ENCODE measurements at places on chromosomes 5 and 9.

GRCh38 chr9:136787690-136788400 lies 3.3 kb upstream of the TMEM141 start:
- no peaks in the 10 kb centered on the region for H3K27me3 ChIP-seq
- no peak for DNase-seq
- no peak overlapping the region for H3K27ac ChIP-seq
- H3K4me3 ChIP-seq: no peak overlapping the region
- peaks cover 22% of the 10 kb centered on the region for H3K4me1 ChIP-seq

DNA sequence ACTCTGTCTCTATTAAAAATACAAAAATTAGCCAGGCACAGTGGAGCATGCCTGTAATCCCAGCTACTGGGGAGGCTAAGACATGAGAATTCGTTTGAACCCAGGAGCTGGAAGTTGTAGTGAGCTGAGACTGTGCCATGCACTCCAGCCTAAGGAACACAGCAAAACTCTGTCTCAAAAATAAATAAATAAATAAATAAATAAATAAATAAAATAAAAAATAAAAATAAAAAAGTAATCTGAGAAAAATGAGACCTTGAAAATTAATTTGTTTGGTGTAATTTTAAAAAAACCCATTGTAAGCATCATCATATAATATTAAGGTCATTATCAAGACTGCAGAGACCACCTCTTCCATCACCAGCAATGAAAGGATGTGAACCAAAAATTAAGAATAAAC lies 997.1 kb downstream of the CDH18 start:
- no peaks in the 10 kb centered on the region for H3K27me3 ChIP-seq
- no peak overlapping the region for H3K27ac ChIP-seq
- no peaks in the 10 kb centered on the region for H3K36me3 ChIP-seq
- H3K4me1 ChIP-seq: no peaks in the 10 kb centered on the region

DNA sequence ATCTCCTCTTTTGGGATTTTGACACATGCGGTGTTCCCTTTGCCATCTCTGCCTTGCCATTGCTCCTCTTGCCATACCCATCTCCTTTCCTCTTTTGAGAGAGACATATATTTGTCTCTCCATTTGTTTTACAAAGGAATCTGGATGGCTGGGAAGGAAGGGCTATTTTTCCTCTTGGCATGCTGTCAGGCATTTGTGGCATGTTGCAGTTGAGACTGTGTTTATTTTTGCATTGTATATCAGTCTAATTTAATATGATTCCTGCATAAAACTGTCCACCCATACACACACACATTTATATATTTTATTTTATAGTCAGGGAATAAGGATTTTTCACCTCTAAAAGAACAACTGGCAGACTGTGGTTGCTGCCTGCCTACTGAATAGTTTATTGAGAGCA lies 1105.8 kb upstream of the SEMA6A start:
- H3K27me3 ChIP-seq: no peaks in the 10 kb centered on the region
- DNase-seq: no peak
- H3K4me3 ChIP-seq: no peak overlapping the region

GRCh38 chr5:155735388-155735787 lies 591.6 kb upstream of the SGCD start:
- H3K27me3 ChIP-seq: peaks cover 24% of the 10 kb centered on the region
- H3K4me1 ChIP-seq: no peaks in the 10 kb centered on the region
- no peaks in the 10 kb centered on the region for H3K36me3 ChIP-seq
- no peak overlapping the region for H3K27ac ChIP-seq

DNA sequence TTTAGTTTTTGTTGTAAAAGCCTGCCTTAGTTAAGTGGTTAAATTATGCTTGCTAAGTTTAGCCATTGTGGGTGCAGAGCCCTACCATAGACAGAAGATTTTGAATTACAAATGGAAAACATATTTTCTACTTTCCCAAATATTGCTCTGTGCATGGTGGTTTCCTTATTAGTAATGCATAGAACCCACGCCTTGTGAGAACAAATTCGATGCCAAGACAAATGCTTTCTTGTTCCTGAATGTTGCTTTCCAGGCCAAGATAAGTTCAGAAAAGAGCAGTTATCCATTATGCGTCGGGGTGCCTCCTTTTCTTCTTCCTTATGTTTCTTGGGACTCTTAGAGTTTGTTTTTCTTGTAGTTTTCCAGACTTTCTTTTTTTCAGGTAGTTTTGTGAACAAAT lies 31.0 kb upstream of the GARNL3 start:
- no peaks in the 10 kb centered on the region for H3K4me1 ChIP-seq
- no peak for DNase-seq
- H3K4me3 ChIP-seq: no peak overlapping the region
- H3K36me3 ChIP-seq: no peaks in the 10 kb centered on the region

- no peak for DNase-seq
- H3K4me3 ChIP-seq: no peak overlapping the region
- peaks cover 39% of the 10 kb centered on the region for H3K4me1 ChIP-seq
- H3K27me3 ChIP-seq: no peaks in the 10 kb centered on the region
Observed at GRCh38 chr5:78569441-78569840, 79.1 kb downstream of the LHFPL2 start.

DNA sequence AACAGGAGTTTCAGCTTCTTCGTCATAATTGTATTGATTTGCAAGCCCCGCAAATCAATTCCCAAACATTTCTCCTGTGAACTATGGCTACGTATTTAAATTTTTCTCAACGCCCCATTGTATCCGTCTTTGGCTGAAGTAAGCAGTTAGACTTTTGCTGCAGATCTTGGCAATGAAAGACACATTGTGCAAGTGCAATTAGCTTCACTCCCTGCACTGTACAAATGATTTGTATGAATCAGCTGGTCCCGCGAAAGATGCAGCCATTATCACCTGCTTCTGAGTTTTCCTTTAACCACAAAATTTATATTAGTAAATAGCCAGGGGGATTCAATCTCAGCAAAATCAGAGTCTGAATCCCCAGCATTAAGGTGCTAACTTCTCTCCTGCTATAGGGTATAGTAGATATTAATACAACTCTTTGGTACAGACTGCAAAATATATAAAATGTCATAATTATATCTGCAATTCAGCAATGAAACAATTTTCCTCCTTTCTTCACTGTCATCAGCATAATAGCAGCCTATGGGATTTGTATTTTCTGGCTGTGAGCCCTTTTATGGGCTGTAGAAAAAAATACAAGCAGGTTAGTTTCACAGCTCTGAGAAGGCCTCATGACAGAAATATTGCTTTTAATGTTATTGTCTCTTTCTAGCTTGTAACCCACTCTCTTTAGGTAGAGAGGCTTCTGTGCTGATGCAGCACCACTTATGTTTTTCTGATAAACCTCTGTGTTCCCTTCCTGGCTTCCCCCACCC lies 68.4 kb upstream of the SMARCA2 start:
- H3K36me3 ChIP-seq: no peaks in the 10 kb centered on the region
- no peaks in the 10 kb centered on the region for H3K4me1 ChIP-seq
- no peaks in the 10 kb centered on the region for H3K27me3 ChIP-seq
- no peak for DNase-seq

- no peak overlapping the region for H3K4me3 ChIP-seq
- peaks cover 7% of the 10 kb centered on the region for H3K4me1 ChIP-seq
- DNase-seq: no peak
- no peaks in the 10 kb centered on the region for H3K36me3 ChIP-seq
- no peak overlapping the region for H3K27ac ChIP-seq
- no peaks in the 10 kb centered on the region for H3K27me3 ChIP-seq
Observed at GRCh38 chr5:142955628-142956027, 185.5 kb downstream of the ARHGAP26 start.

- H3K36me3 ChIP-seq: peaks cover 33% of the 10 kb centered on the region
- peaks cover 4% of the 10 kb centered on the region for H3K4me1 ChIP-seq
- no peaks in the 10 kb centered on the region for H3K27me3 ChIP-seq
- no peak for DNase-seq
- H3K27ac ChIP-seq: no peak overlapping the region
- no peak overlapping the region for H3K4me3 ChIP-seq
Observed at GRCh38 chr5:14458414-14458813, 123.2 kb upstream of the OTULINL start.

DNA sequence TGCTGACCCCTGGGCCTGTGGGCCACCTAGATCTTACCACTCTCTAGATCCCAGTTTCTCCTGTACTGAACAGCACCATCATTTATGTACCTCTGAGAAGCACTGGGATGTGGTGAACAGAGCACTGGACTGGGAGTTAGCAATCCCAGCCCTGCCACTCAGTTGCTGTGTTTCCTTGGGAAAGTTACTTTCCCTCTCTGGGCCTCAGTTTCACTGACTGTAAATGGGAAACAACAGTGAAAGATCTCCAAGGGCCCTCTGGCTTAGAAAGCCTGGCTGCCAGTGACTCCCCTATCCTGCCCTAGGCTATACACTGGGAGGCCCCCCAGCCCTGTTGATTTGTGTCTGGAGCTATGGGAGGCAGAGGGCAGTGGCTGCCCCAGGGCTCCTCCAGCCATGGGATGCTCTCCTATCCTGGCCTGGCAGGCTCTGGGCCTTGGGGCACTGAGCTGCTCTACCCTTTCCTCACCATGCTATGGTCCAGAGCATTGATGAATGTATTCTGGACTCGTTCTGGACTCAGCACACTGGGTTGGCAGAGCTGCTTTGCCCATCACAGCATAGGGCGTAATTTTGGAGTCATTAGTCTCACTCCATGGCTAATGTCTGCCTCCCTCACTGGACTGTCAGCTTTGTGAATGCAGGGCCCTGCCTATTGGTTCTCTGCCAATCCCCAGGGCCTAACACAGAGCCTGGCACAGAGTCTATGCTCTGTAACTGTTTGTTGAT lies 99.3 kb downstream of the RGS3 start:
- no peaks in the 10 kb centered on the region for H3K36me3 ChIP-seq
- no peaks in the 10 kb centered on the region for H3K27me3 ChIP-seq
- H3K4me1 ChIP-seq: peaks cover 47% of the 10 kb centered on the region
- peak; percentile 32 for DNase-seq

DNA sequence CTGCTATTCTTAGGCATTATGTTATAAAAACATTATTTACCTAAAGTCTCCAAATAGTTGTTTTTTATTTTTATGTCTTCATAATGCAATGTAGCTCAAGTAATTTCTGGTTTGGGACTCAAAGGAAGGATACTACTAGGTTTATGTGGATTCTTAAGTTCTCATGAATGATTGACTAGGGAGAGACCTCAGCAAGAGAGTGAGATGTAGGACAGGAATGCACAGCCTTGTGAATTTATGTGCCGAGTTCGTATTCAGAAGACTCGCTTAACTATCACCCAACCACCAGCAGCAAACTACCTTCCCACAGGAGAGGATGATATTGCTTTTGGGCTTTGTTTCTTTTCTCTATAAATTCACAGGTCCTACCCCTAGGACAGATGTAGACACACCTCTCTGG lies 282.9 kb downstream of the ARHGEF28 start:
- peaks cover 16% of the 10 kb centered on the region for H3K36me3 ChIP-seq
- DNase-seq: no peak
- H3K27me3 ChIP-seq: no peaks in the 10 kb centered on the region
- no peak overlapping the region for H3K4me3 ChIP-seq

- DNase-seq: no peak
- no peaks in the 10 kb centered on the region for H3K4me1 ChIP-seq
- no peak overlapping the region for H3K4me3 ChIP-seq
- H3K27ac ChIP-seq: no peak overlapping the region
- no peaks in the 10 kb centered on the region for H3K36me3 ChIP-seq
- H3K27me3 ChIP-seq: no peaks in the 10 kb centered on the region
Observed at GRCh38 chr5:22329683-22330082, 523.5 kb downstream of the CDH12 start.

GRCh38 chr9:86469476-86470250 lies 115.5 kb upstream of the TUT7 start:
- H3K4me3 ChIP-seq: no peak overlapping the region
- no peak for DNase-seq
- H3K36me3 ChIP-seq: no peaks in the 10 kb centered on the region
- no peaks in the 10 kb centered on the region for H3K4me1 ChIP-seq
- no peak overlapping the region for H3K27ac ChIP-seq
- H3K27me3 ChIP-seq: no peaks in the 10 kb centered on the region

DNA sequence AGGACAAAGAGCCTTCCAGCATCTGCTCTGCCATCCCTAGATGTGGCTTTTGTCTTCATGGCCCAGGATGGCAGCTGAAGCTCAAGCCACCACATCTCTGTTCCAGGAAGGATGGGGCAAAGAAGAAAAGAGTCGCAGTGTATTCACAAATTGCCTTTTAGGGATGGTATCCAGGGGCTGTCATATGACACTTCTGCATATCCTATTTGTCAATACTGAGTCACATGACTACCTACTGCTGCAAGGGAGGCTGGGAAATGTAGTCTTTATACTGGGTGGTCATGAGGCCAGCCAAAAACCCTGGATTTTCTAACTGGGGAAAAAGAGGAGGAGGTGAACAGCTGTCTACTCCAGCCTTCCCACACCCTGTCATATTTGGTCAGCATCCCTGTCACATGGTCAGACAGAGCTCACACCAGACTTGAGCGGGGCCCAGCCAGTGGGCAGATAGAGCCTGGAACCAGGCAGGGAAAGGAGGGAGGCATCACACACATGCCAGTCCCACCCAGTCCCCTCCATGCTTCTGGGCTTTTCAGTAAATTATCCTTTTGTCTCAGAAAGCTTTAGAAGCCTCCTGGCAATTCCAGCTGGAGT lies 52.0 kb downstream of the OLFM1 start:
- H3K4me1 ChIP-seq: no peaks in the 10 kb centered on the region
- no peak overlapping the region for H3K4me3 ChIP-seq
- DNase-seq: no peak
- no peaks in the 10 kb centered on the region for H3K36me3 ChIP-seq

DNA sequence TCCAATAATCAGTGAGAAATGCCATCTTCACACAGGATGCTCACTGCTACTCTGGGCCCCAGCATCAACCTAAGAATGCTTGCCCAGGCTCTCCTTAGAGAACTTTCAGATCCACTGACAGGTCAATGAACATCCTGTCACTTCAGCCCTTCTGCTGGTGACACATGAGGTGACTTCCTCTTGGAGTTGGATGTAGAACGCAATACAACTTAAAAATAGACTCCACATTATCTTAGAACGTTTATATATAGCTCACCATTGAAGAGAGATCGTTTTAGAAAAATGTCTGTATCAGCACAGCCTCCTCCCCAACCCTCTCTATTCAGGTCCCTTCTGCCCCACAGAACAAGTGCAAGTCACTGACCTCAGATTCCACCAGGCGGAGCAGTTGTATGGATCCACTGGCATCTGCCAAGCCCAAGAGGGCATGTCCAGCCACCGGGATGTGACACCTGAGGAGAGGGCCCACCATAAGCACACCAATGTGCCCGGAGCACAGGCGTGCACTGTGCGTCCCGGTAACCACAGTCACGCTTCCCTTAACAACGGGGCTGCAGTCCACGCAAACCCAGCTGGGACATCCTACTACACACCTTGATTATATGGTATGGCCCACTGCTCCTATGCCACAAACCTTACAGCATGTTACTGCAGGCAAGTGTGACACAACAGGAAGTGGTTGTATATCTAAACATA lies 2.9 kb downstream of the DPH7 start:
- no peak for DNase-seq
- no peaks in the 10 kb centered on the region for H3K27me3 ChIP-seq
- no peak overlapping the region for H3K27ac ChIP-seq
- H3K4me1 ChIP-seq: peaks cover 27% of the 10 kb centered on the region
- no peak overlapping the region for H3K4me3 ChIP-seq
- peaks cover 44% of the 10 kb centered on the region for H3K36me3 ChIP-seq

- H3K27ac ChIP-seq: no peak overlapping the region
- no peak overlapping the region for H3K4me3 ChIP-seq
- no peaks in the 10 kb centered on the region for H3K27me3 ChIP-seq
Observed at GRCh38 chr9:14212697-14213420, 101.1 kb downstream of the NFIB start.

Measured in upper lobe of right lung (tissue), 1 donor.